Motor neuron (in vitro differentiated cells): ENCODE measurements at places on chromosomes 6 and 20. TPM values are rescaled to one million over a fixed set of nuclear protein-coding genes. Genes with fewer than 3 reads are reported as not detected.

GRCh38 chr6:34259529-34260069, 10.8 kb upstream of the SMIM29 start:
- no peak for ATAC-seq

- no peak for ATAC-seq
Measured at GRCh38 chr6:168217216-168217879, 102.2 kb downstream of the DACT2 start.

DNA sequence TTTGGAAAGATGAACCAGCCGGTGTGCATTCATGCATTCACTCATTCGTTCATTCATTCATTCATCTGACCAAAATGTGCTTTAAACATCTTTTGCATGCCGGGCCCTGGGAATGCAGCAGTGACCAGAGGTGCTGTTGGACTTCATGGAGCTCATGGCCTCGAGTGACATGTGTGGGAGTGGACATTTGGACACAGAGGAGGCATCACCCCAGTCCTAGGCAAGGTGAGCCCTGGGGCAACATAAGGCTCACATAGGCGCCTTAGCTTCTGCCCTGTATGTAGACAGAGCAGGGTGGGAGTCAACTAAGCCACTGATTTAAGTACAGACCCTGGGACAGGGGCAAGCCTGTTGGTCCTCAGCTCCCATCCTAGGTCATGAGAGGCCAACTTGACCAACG, 71.6 kb downstream of the STK35 start:
- no peak for ATAC-seq

GRCh38 chr6:116402108-116402937, 31.6 kb downstream of the DSE start:
- ATAC-seq: no peak

DNA sequence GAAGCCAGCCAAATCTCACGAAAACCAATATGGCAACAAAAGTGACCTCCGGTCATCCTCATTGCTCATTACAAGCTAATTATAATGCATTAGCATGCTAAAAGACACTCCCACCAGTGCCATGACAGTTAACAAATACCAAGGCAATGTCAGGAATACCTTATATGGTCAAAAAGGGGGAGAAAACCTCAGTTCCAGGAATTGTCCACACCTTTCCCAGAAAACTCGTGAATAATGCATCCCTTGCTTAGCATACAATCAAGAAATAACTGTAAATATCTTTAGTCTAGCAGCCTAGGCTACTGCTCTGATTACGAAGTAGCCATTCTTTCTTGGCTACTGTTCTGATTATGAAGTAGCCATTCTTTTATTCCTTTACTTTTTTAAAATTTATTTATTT, 112.5 kb upstream of the FKBP1C start:
- ATAC-seq: no peak

DNA sequence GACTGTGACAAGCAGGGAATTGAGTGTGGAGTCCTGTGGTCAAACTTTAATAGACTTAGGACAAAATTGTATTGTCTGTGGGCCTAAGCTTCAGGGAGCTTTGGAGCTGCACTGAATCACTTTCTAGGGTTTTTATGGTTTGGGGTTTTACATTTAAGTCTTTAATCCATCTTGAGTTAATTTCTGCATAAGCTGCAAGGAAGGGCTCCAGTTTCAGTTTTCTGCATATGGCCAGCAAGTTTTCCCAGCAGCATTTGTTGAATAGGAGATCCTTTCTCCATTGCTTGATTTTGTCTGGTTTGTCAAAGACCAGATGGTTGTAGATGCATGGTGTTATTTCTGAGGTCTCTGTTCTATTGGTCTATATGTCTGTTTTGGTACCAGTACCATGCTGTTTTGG, 113.4 kb upstream of the NXT1 start:
- no peak for ATAC-seq

DNA sequence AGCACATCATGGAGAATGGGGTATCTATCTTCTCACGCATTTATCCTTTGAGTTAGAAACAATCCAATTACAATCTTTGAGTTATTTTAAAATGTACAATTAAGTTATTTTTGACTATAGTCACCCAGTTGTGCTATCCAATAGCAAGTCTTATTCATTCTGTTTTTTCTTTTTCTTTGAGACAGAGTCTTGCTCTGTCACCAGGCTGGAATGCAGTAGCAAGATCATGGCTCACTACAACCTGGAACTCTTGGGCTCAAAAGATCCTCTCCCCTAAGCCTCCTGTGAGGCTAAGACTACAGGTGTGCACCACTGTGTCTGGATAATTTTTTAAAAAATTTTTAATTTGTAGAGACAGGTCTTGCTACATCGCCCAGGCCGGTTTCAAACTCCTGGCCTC, 201.5 kb upstream of the ZNF217 start:
- no peak for ATAC-seq

- ATAC-seq: no peak
Measured at GRCh38 chr6:77403424-77403823, 59.9 kb downstream of the HTR1B start.

GRCh38 chr6:36865835-36866234, 8.8 kb downstream of the PPIL1 start:
- no peak for ATAC-seq

DNA sequence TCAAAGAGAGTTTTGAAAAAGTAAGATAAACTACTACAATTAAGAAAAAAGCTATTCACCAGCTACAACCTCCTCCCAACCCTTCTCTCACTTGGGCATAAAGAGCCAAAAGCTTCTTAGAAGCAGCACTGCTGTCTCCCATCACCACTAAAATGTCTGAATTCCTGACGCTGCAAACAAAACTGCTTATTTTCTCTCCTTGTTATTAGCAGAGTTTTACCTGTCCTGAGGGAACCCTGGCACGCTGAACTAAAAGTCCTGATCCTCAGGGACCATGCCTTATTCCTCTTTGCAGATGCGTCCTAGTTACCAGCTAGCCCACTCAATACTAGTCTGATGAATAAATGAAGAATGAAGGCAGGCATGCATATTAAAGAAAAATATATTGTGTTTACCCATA, 1.1 kb downstream of the HACE1 start:
- no peak for ATAC-seq

DNA sequence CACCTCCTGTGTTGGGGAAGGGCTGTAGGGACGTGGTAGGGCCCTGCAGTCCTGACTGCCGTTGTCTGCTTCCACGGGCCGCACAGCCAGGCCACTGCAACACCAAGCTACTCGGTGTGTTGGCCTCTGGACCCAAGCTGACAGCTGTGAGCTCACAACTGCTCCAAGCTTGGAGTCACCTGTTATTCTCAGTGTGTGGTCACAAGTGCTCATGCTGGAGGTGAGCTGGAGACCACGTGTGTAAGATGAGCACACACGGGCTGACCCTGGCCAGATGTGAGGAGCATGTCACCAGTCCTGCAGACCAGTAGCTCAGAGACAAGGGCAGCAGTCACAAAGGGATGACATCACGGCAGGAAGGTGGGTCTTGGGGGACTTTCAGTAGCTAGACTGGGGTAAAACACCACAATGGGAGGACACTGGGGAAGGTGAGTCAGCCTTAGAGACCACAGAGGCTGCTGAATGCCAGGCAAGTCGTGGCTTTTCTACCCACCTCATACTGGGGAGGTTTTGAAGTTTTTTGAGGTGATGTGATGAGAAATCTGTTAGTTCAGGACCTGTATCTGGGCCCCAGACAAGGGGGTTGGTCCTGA, 87.3 kb downstream of the FAM120B start:
- peak; percentile 43 for ATAC-seq

DNA sequence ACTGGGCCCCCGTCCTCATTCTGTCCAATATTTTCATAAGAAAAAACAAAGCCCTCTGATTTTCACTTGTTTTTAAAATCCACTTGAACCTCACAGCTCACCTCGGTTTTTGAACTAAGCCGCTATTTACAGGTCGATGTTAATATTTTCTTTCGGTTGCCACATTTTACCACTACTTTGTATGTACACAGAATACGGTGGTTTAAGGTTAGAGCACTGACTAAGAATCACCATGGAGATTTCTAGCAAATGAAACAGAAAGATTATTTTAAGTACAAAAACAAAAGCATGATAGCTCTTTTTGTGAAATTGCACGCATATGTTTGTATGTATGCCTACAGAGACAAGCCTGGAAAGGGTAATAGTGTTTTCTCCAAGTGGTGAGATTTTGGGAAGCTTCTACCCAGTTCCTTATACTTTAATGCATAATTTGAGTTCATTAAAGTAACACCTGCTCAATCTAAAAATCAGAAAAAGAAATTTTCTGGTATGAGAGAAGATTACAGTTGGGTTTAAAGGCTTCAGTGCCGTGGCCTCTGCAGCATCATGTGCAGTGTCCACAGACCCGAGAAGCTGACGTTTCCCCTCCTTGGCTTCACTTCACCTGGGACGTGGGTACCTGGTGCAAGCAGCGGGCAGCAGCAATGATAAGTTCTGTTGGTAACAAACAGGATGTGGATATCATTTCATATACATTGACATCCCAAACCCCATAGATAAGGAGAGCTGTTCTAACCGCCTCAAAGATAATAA, 144.0 kb downstream of the UST start:
- no peak for ATAC-seq

DNA sequence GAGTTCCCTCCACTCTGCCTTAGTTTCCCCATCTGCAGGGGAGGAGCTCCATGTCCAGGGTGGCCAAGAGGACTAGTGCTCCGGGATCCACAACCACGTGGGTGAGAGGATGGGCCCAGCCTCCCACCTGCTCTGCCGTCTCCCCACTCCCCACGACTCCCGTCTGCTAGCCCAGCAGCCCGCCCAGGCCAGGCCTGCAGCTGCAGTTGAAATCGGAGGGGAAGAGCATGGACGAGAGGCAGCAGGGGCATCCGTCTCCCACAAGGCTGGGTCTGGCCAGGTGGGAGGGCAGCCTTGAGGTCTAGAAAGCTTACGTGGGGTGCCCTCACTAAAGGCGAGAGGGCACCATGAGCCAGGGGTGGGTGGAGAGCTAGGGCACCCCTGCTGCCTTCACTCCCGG, 8.6 kb downstream of the NOL4L start:
- ATAC-seq: no peak

GRCh38 chr6:168734523-168734922, 293.5 kb downstream of the SMOC2 start:
- no peak for ATAC-seq

DNA sequence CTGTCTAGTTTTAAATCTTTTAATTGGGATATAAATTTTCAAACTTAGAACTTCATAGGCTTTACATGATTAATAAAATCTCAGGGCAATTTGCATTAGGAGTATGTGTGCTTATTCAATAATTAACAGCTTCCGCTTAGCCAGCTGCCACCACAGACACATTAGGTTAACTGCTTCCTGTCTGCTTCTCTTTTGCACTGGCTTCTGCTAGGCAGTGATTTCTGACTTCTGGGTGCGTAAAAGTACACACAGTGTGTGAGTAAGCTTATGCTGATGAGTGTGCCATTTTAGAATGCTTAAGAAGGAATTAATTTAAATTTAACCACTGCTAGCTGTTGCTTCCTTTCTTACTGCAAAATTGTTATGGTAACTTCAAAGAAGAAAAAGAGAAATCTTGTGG, 73.9 kb downstream of the F13A1 start:
- ATAC-seq: no peak

DNA sequence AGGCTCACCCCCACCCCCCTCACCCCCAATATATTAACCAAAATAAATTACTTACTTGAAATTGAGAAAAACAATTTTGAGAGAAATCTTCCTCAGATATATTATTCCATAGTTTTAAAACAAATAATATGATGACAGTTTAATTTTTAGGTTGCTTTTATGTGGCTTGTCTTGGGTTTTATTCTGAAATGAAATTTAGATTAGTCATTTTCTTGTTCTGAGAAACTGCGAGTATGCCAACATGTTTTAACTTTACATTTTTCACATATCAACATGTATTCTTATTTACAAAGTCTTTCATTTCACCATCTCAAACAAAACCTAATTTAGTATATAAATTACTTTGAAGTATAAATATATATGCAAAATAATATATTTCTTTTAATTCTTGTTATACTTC, 11.1 kb downstream of the REV3L start:
- no peak for ATAC-seq

- no peak for ATAC-seq
Measured at GRCh38 chr6:124917769-124918168, 44.5 kb upstream of the RNF217 start.

DNA sequence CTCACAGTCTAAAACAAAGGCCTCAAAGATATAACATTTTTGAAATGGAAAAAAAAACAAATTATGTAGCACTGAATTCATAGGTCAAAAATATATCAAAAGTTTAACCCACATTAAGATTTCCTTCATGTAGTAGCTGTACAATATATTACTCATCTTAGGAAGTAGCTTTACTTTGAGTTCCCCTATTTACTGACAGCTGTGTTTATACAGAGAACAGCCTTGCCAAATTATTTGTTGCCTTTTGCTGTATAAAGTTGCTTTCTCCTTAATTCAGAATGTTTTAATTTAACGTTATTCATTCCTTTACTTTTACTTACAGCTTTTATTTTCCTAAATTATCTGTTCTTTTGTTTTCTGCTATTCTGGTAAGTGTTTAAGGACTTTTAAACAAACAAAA, 181.0 kb downstream of the COL12A1 start:
- ATAC-seq: no peak

DNA sequence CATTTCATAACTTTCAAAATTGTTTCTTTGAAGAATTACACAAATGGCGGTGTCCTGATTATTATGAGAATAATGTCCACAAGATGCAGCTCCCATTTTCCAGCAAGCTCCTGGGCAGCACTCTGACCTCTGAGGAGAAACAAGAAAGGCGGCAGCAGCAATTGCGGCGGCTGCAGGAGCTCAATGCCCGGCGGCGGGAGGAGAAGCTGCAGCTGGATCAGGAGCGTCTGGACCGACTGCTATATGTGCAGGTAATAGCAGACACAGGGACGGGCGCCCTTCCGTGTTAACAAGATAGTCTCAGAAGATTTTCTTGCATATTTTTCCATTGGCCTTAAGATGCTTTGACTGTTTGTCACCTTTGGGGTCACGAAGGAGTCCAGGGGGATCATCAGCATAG, 6.7 kb downstream of the ACTR5 start:
- no peak for ATAC-seq

- ATAC-seq: no peak
Measured at GRCh38 chr6:156780962-156781853, 4.0 kb downstream of the ARID1B start.

The NKX2-4 gene
- 0.15 and 0.19 TPM in 2 replicates for total RNA-seq

The TP53TG5 gene
- total RNA-seq: 1.4 and 2.3 TPM in 2 replicates

The NKAIN2 gene
- 0.51 and 0.54 TPM in 2 replicates for total RNA-seq

The PGC gene
- total RNA-seq: not detected in 2 replicates

The GPLD1 gene
- 1.7 and 1.9 TPM in 2 replicates for total RNA-seq

The IPCEF1 gene
- total RNA-seq: 0.38 and 0.44 TPM in 2 replicates

The PPP1R14C gene
- 12.0 and 12.6 TPM in 2 replicates for total RNA-seq
